ENCODE measurements at places on chromosomes 11 and 22. TPM values are rescaled to one million over a fixed set of nuclear protein-coding genes. Genes with fewer than 3 reads are reported as not detected.

The MPZL2 gene
- total RNA-seq: 0.40 TPM

The TPH1 gene
- 0.13 TPM for total RNA-seq

The CTSW gene
- 0.75 TPM for total RNA-seq

The CALCB gene
- total RNA-seq: 0.66 TPM

The CDKN1C gene
- 198 TPM for total RNA-seq

The VSIG2 gene
- total RNA-seq: 0.49 TPM

The POLD4 gene
- total RNA-seq: 33.6 TPM

The MS4A4A gene
- total RNA-seq: 10.3 TPM

The GRAMD1B gene
- total RNA-seq: 7.4 TPM

The C11orf86 gene
- not detected for total RNA-seq

The CARD16 gene
- 8.3 TPM for total RNA-seq

The C22orf15 gene
- 0.66 TPM for total RNA-seq

The MMP8 gene
- total RNA-seq: 0.13 TPM

The XKR3 gene
- not detected for total RNA-seq

The GALNT18 gene
- 17.7 TPM for total RNA-seq

The SLC29A2 gene
- total RNA-seq: 10.1 TPM

The OR51E2 gene
- 0.53 TPM for total RNA-seq

The MRPL21 gene
- total RNA-seq: 74.8 TPM

The IGSF22 gene
- total RNA-seq: 4.2 TPM

Data from muscle of leg (tissue), 16 donors.